Stimulated activated naive B cell treated with anti-CD40 and anti-IgM and Interleukin-4, amounts not matched to agents 10 μg/mL and 1 μg/mL and 100 μg/mL, for 72 hours (primary cell): ENCODE measurements at places on chromosomes 1 and 21.

GRCh38 chr1:206590025-206590758 is 22.1 kb downstream of the EIF2D start:
- peak; percentile 50 for DNase-seq

- no peak for DNase-seq
Observed at GRCh38 chr1:200118779-200119505, 91.4 kb downstream of the NR5A2 start.

GRCh38 chr1:220370041-220370700 is 97.9 kb upstream of the RAB3GAP2 start:
- DNase-seq: no peak

- DNase-seq: no peak
Observed at GRCh38 chr1:70134148-70134547, 71.2 kb downstream of the LRRC40 start.

DNA sequence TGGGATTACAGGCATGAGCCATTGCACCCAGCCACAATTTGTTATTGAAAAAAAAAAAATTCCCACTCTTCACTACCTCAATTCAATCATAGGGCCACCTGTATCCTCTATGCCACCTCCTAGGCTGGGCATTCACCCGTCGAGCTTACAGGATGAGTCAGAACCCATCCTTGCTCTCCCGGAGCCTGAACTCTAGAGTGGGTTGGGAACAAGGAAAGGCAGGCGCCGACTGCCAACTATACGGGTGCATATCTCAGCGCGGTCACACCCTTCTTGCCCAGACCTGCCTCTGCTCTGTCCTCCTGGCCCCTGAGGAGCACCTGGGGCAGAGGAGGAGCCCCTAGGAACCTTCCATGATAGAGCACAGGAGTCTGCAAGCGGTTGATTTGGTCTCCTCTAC is 21.4 kb upstream of the LBR start:
- no peak for DNase-seq

DNA sequence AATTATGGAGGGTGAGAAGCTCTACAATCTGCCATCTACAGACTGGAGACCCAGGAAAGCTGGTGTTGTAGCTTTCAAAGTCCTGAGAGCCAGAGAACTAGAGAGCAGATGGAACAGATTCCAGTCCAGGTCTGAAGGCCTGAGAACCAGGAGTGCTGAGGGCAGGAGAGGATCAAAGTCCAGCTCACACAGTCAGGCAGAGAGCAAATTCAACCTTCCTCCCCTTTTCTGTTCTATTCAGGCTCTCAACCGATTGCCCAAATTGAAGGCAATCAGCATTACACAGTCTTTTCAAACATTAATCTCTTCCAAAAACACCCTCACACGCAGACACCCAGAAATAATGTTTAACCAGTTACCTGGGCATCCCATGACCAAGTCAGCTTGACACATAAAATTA is 2.5 kb upstream of the TMPRSS2 start:
- DNase-seq: no peak

DNA sequence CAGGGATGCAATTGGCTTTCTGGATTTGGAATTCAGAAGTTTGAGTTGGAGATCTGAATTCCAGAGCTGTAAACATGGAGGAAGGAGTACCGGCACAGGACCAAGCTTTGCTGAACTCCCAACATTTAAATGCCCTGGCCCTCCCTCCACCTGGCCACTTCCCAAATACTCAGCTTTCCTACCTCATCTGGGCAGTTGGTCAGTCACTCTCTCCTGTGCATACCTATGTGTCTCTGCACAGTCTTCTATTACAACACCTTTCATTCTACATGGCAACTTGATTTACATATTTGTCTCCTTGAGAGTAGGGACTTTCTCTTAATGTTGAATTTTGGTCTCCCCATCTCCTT is 6.1 kb upstream of the KHDRBS1 start:
- no peak for DNase-seq

DNA sequence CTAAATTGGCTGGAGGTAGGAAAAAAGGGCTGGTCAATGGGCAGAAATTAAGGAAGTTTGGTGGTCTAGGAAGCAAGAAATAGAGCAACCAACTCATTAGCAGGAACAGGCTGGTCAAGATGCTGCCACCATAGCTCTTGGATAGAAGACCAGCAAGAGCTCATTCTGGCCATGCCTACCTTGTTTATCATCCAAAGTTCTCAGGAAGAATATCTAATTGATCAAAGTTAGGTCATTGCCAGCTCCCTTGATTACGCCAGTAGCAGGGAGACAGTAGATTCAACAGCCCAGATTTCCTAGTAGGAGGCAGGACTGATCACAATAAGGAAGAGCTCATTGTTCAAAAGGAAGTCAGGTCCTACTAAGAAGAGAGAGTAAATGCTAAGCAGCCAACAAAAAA is 370.2 kb downstream of the GPATCH2 start:
- no peak for DNase-seq

GRCh38 chr1:209653915-209654351 is 1.7 kb upstream of the LAMB3 start:
- DNase-seq: no peak

DNA sequence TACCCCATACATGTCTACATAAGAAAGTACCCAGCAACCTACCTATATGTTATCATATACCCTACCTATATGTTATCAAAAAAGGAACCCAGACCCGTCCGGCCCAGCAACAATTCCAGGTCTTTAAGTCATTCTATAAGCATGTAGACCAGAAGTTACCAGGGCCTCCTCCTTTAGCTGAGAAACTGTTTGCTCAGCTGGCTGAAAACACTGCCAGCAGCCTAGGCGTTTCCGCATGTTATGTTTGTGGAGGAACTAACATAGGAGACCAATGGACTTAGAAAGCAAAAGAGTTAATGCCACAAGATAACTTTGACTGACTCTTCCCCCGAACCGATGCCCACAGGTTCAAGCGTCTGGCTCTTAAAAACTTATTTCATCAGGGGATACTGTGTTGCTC is 7.1 kb upstream of the ZNF678 start:
- DNase-seq: no peak

- no peak for DNase-seq
Observed at GRCh38 chr1:161153176-161153575, 602 bp upstream of the UFC1 start.

GRCh38 chr1:19596065-19596713 is 47.9 kb upstream of the NBL1 start:
- no peak for DNase-seq

DNA sequence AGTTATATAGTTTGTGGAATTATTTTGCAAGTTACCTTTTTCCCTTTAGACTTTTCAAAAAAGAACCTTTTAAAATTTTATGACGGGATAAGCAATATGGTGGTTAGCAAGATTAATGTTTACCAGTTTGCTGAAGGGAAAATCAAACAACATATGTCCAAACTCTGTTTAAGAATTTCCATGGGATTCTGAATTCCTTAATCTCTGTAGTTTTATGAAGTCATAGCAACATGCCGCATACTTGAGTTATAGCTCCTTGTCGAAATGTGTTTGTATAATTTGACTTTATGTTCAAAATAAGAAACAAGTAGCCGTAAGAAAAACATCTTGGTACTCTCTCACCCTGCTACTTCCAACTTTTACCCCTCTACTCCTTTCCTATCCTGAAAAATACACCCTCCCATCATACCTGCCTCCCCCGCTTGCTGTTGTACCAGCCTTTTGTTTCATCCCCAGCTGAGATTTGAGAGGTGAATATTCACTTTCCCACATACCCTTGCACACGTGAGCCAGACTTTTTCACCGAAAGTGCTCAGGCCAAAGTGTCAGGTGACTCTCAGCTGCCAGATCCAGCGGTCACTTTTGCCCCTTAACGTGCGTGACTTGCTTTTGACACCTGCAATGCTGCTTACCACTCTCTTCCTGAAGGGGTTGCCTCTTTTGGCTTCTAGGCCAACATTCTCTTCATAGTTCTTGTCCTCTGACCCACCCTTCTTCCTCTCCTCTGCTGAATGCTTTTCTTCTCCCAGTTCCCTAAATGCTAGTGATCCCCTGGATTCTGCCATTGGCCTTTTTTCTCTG is 83.5 kb upstream of the ZNF326 start:
- no peak for DNase-seq

GRCh38 chr21:19123525-19123924 is 719.9 kb upstream of the TMPRSS15 start:
- DNase-seq: no peak

DNA sequence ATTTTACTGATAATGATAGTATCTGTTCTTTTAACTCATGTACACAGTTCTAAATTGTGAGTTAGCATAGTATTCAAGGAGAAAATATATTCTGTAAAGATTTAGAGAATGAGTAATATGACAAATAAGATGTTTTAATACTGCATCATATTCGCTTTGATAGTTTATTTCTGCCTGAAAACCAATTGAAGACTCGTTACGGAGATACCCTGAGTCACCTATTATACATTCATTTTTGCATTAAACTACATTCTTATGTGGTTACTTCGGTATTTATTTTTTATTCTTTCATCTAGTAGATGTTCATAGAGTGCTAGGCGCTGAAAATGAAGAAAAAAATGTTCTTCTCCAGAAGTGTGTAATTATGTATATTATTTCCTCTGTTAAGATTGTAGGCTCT is 5.3 kb downstream of the UHMK1 start:
- no peak for DNase-seq

DNA sequence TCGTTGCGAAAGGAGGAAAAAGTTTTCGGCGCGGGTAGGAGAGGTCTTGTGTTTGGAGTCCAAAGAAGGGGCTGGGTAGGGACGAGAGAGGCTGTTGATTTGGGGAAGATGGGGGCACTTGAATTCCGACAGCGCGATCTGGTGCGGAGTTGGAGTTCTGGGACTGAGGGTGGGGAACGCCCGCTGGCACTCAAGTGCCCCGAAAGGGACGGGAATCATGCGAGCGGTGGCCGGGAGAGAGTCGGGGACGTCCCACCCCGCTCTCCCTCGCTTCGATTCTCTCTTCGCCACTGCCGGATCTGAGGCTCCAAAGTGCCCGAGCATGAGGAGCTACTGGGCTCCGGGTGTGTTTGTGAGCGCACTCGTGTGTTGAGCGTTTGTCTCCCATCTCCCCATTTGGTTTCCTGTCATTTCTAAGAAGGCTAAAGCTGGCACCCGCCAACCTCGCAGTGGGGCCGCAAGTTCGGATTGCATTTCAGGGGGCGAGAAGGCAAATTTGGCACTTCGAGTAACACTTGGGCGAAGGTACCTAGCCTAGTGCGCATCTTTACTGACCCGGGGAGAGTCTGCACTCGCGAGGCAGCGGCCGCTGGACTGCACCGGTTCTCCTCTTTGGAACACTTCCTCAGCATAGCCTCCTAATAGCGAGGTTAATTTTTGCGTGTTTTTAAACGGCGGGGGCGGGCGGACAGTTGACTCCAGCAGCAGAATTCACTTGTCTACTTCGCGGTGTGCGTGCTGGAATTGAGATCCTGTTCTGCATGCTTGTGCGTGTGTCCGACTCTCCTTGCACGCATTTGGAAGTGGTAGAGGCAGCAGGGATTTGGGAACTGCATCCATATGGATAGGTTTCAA is 1.2 kb downstream of the CHRM3 start:
- no peak for DNase-seq

DNA sequence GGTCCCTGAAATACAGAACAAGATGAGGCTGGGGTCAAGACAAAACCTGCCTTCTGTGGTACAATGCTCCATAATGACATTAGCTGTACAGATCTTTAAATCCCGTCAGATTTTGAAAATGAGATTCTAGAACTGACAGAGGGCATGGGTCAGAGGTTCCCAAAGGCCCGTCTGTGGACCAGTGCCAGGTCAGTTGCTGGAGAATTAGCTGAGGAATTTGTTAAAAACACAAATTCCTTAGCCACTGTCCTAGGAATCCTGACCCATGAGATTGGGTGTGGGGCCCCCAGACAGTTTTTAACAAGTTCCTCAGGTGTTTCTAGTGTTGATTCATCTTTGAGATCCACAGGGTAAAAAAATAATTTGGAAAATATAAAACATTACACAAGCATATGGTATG is 97.0 kb downstream of the SIPA1L2 start:
- DNase-seq: no peak

DNA sequence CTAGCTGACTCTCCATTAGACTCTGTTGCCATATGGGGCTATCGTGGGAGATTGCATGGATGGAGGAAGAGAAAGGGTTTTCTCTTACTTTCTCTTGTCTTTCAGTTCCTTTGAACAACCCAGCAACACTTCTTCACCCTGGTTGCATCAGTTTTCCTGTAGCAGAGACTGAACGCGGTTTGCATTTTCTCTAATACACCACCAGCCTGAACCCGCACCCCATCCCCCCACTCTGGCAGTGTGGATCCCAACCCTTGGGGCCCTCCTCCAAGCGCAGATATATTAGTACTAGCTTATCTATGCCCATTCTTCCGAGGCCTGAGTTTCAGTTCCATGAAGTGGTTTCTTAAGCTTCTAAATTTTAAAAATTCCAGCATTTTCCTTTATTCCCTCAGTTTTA is 12.6 kb downstream of the DR1 start:
- DNase-seq: no peak

- DNase-seq: no peak
Observed at GRCh38 chr1:86455073-86455472, 13.7 kb upstream of the CLCA1 start.

GRCh38 chr1:103898576-103899345 is 149.1 kb downstream of the AMY1C start:
- DNase-seq: no peak

DNA sequence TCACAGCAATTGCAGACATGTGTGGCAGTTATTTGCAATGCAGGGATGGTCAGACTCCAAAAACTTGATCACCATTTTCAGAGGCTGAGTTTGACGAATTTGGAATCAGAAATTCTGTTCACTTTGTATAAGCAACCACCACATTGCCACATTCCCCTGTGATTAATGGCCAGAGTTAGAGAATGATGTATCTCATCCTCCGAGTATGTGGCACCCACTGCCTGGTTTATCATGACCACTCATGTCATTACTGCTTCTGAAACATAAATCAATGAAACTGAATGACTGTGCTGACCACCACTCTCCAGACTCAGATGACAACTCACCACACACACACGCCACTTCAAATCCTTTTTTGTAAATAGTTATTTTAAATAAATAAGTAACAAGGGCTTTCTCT is 66.6 kb upstream of the CACHD1 start:
- no peak for DNase-seq

DNA sequence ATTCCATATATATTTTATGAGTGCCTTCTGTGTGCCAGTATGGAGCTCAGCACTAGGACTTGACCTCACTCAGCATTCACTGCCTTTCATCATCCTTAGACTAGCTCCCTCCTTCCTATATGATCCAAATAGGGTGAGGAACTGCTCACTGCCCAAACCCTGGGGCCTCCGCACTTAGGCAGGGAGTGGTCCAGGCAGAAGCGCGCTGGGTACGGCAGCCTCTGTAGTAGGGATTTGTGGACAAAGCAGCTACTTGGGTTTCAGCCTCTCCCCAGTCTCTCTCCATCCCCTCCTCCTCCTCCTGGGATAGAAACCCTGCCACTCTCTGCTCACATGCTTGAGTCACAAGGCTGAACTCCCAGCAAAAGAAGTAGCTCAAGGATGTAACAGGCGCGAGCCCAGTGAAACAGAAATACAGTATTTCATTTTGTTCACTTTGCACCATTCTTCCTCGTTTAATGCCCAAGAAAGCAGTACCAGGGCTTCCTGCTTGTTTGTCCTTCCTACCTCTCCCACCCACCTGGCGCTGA is 32.9 kb downstream of the PLEKHA6 start:
- DNase-seq: no peak

GRCh38 chr21:17866590-17866989 is 47.4 kb upstream of the C21orf91 start:
- no peak for DNase-seq
